ENCODE measurements at places on chromosomes 1 and 21.

- DNase-seq = no peak
Observed at GRCh38 chr1:7726623-7727022, 44.5 kb upstream of the VAMP3 start.

DNA sequence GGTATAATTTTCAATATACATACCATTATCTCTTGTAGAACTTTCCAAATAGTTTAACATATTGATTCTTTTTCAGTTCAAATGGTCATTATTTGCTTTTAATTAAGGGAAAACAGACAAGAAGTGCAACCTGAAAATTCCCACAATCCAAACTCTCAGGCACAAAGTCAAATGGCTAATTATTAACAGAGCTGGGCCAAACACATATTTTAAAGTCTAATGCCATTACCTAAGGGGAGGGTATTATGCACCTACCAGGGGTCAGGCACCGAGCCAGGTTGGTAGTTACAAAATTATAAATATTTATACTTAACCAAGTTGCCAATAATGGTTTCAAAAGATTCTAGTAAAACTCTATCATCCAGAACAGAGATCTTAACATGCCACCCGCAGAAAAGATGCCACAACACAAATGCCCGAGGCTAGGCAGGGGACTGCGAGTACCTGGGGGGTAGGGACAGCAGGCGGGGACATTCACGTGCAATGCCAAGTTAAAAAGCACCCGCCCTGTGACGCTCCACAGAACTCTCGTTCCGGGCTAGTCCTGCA is 15.0 kb downstream of the LBR start:
- no peak for DNase-seq

DNA sequence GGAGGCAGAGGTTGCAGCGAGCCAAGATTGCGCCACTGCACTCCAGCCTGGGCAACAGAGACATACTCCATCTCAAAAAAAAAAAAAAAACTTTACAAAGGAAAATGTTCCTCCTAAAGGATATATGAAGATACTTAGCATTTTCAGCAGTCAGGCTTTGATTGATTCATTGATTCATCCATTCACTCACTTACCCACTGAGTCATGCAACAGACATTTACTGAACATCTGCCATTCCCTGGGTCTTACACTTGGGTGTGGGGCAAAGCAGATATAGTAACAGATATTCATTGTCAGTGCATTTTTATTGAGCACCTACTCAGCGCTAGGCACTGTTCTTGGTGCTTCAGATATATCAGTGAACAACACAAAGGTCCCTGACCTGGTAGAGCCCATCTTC is 5.6 kb upstream of the LACTBL1 start:
- DNase-seq = no peak

DNA sequence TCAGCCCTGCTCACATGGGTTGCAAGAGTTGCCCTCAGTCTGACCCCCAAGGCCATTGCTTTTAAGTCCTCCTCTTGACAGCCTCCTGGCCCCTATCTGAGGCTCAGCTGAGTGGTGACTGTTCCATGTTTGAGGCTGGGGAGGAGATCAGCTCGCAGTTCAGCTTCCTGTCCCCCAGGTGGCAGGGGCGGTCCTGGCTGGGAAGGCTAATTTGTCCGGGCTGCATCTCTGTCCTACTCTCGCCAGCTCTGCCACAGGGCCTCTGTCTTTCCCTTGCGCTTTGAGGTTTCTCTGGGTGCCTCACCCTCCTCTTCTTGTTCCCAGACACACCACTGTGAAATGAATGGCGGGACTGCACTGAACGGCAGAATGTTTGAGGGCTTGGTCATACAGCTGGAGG is 157.3 kb downstream of the KCNJ6 start:
- peak; percentile 42 for DNase-seq

- no peak for DNase-seq
Observed at GRCh38 chr21:27244776-27245175, 277.9 kb upstream of the ADAMTS5 start.

DNA sequence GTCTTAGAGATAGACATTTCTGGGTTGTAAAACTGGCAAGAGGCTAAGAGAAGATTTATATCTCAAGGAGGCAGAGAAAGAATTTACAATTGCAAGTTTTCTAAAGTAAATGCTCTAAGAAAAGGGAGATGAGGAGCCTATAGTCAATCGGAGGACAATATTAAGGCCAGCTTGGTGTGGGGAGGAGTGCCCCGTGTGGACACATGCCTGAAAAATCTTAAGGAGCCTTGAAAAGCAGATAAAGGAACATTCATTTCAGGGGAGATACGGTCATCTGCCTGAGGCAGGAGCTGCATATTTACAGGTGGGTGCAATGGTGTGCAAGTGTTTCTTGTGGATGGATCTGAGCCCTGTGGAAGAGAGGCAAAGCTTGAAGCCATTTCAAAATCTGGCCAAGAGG is 25.6 kb downstream of the FCRL2 start:
- no peak for DNase-seq

DNA sequence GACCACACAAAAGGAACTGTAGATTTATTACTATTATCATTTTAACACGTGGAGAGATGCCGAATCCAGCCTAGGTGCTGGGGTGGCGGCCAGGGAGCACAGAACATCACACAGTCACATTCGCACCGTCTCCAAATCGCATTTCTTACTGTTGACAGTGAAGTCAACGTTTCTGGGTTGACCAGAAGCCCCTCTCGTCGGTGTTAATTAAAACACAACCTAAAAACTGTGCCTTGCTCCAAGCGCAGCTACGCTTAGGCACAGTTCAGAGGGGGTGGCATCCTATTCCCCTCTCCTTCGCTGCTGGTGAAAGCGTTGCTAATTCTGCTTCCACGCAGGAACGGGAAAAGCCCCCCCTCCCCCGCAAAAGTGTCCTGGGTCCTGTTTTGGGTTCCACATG is 4.1 kb downstream of the RIPK4 start:
- no peak for DNase-seq

DNA sequence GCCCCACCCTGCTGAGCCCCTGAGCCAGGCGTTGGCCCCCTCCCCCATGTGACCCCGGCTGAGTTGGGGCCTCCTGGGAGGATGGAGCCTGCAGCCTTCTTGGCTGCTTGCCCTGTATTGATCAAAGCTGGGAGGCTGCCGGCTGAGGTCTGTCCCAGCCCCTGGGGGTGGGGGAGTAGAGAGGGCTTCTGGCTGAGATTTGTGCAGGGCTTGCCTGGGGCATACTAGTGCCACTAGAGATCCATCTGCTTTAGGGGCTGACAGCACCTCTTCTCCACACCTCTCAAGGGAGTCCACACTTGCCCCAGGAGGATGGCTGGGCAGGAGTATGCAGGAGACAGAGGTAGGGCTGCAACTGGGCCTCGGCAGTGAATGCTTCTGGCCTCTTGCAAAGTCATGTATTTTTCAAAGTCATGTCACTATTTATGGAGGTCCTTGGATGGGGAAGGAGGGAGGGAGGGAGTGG is 53.6 kb upstream of the SSBP3 start:
- no peak for DNase-seq

GRCh38 chr21:41759926-41760325 is 6.9 kb downstream of the RIPK4 start:
- no peak for DNase-seq

GRCh38 chr21:46661211-46661625 is 25.7 kb downstream of the PRMT2 start:
- DNase-seq = no peak

DNA sequence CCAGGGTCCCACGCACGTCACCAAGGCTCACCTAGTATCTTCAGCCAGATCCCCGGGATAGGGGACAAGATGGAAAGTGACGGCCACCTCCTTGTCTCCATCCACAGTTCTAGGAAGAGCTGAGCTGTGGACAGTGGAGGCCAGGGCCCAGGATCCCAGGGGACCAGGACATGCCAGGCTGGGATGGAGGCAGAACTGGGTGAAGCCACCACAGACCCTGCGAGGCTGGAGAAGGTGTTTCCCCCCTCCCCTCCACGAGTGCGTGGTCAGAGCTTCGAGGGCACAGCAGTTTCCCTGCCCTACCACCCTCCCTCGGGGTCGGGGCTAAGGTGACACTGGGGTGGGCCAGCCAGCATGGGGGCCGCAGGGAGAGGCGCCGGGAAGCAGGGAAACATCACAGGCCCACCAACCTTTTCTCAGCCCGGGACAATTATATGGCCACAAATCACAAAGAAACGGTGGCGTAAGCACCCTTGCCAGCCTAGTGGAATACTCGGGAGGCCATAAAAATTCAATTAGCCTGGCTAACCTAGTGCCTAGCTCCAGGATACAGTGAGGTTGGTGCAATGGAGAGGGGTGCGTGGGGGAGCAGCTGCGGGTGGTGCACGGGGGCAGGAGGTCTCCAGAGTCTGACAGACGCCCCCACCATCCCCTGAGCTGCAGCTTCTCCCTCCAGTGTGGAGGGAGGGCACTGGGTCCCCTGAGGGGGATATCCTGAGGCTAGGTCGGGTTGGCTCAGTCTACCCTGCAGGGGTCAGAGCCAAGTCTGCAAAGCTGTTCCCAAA is 13.4 kb downstream of the DRAXIN start:
- DNase-seq = no peak

GRCh38 chr21:14690886-14691285 is 144.8 kb upstream of the SAMSN1 start:
- DNase-seq = no peak

GRCh38 chr1:87840767-87841166 is 512.1 kb downstream of the LMO4 start:
- no peak for DNase-seq

GRCh38 chr1:224377676-224378006 is 21.0 kb downstream of the CNIH4 start:
- DNase-seq = no peak

DNA sequence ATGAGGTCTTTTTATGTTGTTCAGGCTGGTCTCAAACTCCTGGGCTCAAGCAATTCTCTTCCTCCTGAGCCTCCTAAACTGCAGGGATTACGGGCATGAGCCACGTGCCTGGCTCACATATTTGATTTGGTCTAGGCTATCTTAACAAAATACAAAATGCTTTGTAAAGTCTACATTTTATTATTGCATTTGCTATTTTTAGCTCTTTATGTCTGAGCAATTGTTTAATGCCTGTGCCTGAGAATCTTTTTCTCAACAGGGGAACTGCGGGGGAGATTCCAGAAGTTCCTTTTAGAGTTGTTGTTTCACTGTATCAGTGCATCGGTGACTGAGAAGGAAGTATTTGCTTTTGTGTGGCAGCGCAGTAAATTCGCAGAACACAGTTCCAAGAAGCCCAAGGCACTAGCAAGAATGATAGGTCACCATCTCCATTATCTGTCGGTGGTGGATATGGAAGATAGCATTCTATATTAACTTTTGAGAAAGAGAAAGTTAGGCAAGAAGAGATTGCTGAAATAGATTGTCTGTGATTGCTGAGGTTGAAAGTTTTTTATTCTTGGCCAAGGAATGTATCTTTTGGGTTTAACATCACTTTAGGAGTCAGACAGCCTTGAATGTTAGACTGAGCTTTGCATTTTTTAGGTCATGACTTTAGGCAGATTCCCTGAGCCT is 167.3 kb downstream of the PDE4B start:
- no peak for DNase-seq

DNA sequence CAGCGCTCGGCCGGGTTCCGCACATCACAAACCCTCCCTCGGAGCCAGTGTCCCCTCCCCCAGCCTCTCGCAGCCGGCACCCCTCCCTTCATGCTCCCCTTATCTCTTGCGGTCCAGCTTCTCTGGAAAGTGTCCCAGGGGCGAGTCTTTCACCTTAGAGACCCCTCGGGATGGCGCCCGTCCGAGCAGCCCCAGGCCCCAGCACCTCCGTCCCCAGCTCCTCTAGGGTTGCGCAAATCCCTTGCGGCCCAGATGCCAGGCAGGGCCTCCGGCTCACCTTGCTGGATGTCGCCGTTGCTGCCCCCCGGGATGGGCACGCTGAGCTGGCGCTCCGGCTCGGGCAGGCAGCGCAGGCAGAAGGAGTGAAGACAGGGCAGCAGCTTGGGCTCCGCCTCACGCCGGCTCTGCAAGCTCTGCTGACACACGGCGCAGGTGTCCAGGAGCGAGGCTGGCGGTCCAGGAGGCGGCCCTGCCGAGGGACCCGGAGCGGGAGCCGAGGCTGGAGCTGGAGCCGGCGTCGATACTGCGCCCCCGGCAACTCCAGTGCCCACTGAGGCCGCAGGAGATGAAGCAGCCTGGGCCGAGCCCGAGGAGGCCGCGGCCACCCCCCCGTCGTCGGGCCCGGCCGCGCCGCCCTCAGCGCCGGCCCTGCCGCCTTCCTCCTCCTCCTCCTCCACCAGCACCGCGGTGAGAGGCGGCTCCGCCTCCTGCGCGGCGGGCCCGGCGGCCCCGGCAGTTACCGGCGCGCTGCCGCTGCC is 550 bp downstream of the TRIM33 start:
- DNase-seq = peak; percentile 29

GRCh38 chr1:26786437-26787380 is 1.0 kb upstream of the PIGV start:
- peak; percentile 55 for DNase-seq

GRCh38 chr1:155094622-155094948 is 15.9 kb downstream of the EFNA3 start:
- DNase-seq = no peak

DNA sequence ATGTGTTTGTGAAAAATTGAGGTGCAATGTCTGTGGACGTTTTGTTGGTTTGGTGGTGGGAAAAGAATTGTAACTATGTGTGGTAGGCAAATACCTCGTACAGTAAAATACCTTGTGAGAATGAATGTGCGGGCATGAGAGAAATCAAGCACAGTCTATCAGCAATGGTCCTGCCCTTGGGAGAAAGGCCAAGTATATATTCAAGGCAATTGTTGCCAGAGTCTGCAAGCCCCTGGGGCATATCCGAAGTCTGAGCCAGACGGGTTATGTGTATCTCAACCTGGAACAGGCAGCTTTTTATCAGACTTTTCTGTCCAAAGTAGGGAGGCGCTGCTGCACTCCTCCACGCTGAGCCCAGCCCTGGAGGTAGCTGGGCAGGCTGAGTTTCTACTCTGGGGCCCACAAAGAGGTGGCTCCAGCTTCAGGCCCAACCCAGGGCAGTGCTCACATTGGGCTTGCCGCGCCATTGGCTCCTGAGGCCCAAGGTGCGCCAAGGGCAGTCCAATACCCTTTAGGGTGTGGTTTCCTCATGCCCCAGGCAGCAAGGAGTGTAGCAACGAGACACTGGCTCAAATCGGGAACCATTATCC is 9.4 kb upstream of the GNL2 start:
- DNase-seq = no peak

- DNase-seq = no peak
Observed at GRCh38 chr1:39046613-39047210, 20.6 kb downstream of the NDUFS5 start.

- no peak for DNase-seq
Observed at GRCh38 chr1:15755021-15755645, 3.5 kb upstream of the FBLIM1 start.

GRCh38 chr1:45623972-45624371 is at the start of gene CCDC17:
CCDC17 (minus strand) TSS chr1:45624054; CDS start chr1:45623909, 145 bp downstream.
- no peak for DNase-seq

DNA sequence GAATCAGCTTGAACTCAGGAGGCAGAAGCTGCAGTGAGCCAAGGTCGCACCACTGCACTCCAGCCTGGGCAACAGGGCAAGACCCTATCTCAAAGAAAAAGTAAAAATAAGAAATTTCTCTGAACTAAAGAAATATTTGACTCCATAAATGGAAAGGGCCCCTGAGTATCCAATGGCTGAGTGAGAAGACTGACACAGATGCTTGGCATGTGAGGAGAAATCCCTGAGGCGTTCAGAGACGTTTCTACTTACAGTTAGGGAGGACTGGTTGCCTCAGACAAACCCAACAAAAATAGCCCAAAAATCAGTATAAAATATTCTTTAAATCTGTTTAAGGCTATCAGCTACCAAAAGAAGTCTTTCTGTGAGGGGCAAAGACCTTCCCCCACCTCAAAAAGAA is 3.0 kb upstream of the SUMO3 start:
- DNase-seq = no peak
